ENCODE measurements at places on chromosomes 6 and 20.

DNA sequence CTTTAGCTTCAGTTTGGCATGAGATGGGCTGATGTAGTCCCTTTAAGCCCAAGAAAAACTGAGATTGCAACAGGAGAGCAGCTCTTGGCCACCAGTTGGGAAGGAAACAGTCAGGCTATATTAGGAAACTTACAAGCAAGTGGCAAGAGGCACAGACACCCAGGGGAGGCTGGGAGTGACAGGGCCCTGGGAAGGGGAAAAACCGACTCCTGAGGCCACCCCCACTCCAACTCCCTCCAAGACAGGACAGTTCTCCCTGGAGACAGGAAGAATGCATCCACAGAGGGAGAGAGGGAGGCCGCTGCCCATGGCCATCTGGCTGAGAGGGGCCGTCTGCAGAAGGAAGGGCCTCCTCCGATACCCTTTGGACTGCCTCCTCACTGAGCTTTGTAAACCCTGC is 20.5 kb downstream of the JPH2 start:
- DNase-seq: no peak

DNA sequence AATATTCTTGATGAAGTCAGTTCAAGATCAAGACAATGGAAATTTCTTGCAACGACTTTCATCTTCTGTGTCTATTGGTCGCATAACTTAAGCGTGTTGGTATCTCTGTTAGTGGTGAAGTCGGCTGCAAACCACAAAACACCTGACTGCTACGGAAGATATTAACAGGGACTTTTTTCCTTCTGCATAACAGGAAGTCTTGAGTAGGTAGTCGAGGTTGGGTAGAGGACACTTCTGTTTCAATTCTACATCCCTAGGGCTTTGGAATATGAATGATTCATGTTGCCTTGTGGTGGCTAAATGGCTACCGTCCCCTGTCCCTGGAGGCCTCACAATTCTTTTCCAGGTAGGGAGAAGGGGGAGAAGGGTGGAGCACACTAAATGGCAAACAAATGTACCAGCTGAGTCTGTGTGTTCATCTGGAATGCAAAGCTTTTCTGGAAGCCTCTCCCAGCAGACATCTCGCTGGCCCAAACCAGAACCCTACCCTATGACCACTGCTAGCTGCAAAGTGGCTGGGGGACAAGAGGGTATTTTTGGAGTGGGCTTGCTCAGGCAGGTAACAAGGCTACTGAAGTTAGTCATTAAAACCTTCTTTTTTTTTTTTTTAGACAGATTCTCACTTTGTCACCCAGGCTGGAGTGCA is 34.6 kb upstream of the NKX2-2 start:
- no peak for DNase-seq

GRCh38 chr6:1526398-1527072 is 83.2 kb upstream of the FOXC1 start:
- DNase-seq: no peak

DNA sequence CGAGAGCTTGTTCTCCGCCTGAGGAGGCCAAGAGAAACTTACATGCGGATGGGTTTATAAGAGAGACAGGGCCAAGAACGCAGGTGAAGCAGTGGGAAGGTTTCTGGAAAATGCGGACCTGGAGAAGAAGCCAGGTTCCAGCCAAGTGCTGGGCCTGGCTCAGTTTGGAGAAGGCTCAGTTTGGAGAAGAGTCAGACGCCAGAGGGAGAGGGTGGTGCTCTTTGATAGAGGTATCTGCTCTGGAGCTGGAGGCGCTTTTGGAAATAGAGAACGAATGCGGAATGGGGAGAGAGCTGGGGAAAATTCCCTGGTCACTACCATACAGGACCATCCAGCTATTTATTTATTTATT is 753 bp downstream of the RSPH9 start:
- DNase-seq: no peak

GRCh38 chr6:55511122-55511800 is 67.7 kb downstream of the HMGCLL1 start:
- no peak for DNase-seq

DNA sequence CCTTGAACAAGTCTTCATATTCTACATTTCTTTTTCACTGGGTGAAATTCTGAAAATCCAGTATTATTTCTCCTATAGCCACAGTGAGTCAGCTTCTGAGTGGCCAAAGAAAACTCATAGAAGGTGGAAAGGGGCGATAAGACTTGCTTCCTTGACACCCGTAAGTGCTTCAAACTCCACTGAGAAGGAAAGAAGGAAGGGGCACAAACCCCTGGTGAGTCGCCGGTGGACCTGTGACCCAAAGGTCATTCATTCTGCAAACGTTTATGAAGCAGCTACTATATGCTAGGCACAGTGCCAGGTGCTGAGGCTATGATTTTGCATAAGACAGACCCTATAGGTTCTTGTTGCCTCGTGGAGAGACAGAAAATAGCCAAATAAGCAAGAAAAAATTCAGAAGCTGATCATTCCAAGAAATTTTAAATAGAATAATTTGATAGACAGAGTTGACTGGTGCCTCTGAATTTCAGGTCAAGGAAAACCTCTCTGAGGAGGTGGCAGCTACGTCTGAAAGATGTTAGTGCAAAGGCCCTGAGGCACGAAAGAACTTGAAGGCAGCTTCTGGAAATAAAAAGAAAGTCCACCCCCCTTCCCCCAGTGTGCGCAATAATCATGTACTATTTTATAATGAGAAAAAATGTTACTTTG is 118.2 kb downstream of the CD24 start:
- no peak for DNase-seq

DNA sequence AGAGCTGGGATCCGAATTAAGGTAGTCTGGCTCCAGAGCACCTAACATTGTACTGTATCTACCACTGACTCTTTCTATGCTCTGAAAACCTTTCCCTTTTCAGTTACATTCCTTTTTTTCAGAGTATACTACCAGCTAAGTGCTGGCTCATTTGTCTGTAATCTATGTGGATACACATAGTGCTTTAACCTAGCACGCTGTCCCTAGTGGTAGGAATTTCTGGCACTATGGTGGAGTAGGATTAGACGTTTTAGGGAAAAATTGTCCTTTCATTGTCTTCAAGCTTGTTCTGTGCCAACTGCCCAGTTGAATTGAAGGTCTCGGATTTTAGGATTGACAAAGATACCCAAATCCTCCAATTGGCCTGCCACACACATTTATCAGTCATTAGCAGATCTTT is 259.1 kb upstream of the FERMT1 start:
- no peak for DNase-seq

DNA sequence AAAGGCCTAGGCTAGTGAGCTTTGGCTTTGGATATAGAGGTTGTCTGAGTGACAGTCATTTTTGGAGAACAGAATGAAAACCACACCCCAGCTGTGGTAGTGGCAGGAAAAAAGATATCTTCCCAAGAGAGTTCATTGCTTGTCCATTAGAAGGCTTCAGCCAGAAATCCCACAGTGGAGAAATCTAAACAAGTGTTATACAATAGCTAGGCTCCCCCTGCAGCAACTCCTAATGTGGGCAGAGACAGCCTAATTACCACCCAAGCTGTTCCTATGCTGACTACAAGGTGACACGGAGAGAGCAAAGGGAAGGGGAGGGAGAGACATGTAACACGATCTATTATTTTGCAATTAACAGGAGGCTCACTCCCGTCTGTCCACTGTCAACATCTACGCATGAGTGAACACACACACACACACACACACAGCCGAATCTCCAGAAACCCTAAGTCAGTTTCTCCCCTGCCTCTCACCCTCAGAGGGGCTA is 147.5 kb upstream of the TCF21 start:
- DNase-seq: no peak

GRCh38 chr6:73743556-73743955 is 47.6 kb downstream of the CD109 start:
- DNase-seq: no peak

DNA sequence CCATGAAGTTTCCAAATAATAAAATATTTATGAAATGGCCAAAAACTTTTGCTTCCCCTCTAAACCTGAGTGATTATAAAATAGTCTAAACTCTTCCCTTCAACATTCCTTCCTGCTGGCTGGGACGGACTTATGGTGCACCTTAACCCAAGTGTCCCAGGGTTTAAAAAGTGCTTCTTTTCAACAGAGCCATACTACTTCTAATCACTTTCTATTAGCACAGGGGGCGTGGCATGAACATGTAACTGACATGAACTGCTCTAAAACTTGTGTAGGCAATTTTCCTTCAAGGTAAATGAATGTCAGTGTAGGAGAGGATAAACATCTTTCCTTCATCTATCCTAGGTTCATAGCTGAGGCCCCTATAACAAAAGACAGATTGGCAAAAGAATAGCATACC is 163.6 kb upstream of the RIMS1 start:
- DNase-seq: no peak

DNA sequence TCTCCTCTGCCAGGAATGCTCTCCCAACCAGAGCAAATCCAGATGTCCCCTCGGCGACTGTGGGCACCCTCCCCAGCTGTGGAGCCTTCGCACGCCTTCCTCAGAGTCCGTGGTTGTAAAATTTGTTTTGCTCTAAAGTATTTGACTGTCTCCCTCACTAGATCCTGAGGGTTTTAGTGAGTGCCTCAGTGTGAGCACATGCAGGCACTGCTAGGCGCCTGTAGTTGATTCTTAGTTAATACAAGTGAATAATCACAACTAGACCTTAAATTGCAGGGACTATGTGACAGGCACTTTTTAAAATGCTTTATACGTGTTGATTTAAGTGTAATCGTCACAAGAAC is 680 bp upstream of the MTCH1 start:
- no peak for DNase-seq

DNA sequence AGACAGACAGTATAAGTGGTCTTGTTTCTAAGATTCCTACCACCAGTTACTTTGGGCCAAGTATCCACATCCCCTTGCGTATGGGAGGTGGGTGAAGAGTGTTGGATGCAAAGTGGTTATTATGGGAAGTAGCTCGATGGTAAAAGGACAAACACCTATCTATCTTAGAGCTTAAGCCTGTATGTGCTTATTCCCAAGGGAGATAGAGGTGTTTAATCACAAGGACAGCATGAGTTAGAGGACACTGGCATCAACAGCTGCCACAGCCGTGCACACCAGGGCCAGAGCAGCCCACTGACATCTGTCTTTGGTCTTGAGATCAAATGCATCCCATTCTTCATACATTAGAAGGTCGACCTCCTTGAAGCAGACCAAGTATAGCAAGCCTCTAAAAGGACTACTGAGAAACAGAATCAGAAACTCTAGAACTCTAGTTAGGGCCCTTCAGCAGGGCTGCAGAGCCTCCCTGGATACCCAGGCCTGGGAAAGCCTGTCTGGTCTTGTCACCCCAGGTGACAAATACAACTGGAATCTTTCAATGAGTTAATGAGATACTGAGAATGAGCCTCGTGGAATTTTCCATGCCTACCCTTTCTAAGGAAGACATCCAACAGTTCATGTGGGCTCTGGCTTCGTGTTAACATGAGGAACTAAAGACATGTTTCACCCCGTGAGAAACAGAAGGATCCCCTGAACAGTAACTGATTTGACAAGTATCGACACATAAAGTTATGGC is 28.7 kb downstream of the TXNDC5 start:
- no peak for DNase-seq

DNA sequence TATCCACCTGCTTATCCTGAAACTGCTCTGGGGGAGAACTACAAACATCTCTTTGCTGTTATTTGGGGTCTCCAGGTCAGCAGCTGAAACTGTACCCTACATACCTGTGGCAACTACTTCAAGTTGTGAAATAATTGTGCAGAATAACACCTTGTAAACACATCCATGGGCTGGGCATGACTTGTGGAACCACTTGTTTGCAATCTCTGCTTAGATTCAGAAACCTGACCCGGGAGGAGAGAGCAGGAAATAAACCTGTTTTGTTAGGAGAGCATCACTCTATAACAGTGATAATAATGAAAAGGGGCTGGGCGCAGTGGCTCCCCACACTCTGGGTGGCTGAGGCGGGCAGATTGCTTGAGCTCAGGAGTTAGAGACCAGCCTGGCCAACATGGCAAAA is 183.1 kb downstream of the NFATC2 start:
- no peak for DNase-seq

DNA sequence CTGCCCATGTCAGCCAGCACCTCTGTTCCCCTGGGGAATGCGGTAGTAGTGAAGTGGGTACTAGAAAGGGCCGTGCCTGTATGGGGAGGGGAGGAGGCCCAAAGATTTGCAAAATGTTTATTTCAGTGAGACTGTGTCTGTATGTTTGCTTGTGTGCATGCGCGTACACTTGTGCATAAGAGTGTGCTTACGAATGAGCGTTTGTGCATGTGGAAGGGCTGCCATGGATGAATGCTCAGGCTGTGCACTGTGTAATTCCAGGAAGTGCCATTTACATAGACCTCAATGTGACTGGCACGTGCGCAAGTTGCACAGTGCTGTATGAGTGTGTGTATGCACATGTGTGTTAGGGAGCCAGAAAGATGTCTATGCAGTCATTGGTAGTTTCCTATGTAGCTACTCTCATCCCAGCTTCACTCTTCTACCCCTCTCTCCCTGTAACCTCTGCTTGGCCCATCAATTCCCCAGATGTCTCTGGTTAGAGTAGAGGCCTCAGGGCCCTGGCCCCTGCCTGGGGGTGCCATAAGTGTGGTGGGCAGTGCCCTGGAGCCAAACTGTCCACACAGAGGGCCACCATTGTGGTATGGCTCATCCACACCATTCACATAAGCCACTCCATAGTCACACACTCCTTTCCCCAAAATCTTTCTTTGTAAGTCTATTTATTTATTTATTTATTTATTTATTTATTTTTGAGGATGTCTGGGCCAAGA is 26.8 kb upstream of the SLC22A7 start:
- no peak for DNase-seq

- no peak for DNase-seq
Observed at GRCh38 chr20:50541606-50542041, 31.4 kb downstream of the PTPN1 start.

DNA sequence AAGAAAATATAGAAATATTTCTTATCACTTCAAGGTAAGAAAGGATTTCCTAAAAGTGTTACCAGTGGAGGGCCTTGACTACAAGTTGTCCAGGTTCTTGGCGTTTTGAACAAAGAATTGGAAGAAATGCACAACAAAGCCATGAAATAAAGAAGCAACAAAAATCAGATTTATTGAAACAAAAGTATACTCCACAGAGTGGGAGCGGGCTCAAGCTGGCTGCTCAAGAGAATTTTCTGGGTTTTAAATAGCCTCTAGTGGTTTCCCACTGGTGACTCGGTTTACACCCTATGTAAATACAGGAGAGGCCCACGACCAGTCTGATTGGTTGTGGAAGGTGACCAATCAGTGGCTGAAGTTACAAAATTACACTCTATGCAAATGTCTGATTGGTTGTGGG is 64.2 kb downstream of the SAMD3 start:
- DNase-seq: no peak
